Fibroblast of lung (primary cell): ENCODE measurements at places on chromosomes 3 and 15.

GRCh38 chr3:46091046-46091445, 63.8 kb upstream of the XCR1 start:
- DNase-seq, result no peak

DNA sequence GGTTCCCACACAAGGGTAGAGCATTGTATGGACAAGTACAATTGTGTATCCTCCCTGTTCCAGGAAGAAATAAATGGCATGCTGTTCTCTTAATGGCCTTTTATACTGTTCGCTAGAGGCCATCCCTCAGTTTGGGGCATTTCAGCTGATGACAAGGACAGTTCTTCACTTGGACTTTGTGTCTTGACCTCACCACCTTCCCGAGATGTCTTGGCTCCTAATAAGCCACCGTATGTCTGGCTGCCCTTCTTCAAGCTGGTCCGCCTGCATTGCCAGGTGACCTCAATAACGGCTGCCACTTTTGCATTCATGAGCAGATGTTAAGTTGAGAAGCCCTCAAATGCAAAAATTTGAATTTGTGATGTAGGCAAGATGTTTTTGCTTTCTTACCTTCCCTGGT, 24.1 kb downstream of the ZBTB38 start:
- no peak for DNase-seq

GRCh38 chr3:171833789-171834460, 9.2 kb upstream of the TMEM212 start:
- DNase-seq, result peak; percentile 88

DNA sequence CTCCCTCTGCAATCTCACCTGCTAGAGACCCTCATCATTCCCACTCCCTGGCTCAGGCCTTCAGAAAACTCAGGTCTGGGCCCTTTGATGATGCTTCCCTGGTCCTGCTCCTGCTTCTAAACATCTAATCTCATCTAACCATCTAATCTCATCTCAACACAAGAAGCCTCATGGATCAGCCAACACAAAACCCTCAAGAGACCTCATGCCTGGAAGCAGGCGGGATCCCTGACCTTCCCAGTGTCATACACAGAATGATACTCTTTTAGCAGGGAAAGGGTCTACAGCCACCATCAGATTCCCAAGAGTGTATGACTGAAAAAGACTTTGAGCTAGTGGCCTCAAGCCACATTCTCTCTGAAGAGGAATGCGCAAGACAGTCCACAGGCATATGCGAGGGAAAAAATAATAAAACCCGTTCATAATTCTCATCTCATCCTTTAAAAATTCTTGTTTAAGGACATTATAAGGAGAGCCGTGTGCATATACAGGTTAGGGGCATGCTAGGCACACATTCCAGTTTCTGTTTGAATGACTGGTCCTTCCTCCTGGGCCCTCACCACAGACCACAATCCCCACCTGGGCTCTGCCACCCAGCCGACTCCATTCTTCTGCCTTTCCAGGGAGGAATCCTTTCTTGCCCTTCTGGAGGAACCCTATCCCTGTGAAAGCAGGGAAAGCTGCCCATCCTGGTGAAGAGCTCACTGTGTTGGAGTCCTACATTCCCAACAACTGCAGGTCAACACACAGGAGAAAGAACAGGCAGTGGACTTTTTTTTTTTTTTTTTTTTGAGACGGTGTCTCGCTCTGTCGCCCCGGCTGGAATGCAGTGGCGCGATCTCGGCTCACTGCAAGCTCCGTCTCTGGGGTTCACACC, 2.2 kb downstream of the ZXDC start:
- DNase-seq, result no peak
